Posterior cingulate gyrus (tissue), 11 donors: ENCODE measurements at places on chromosomes 7 and 10.

- peak; percentile 94 for DNase-seq
Measured at GRCh38 chr7:74658178-74659004, 873 bp downstream of the GTF2I start.

GRCh38 chr10:44574596-44575480 is 189.9 kb upstream of the CXCL12 start:
- no peak for DNase-seq

- DNase-seq: no peak
Measured at GRCh38 chr7:29039821-29040578, 81.9 kb upstream of the TRIL start.

GRCh38 chr7:158053183-158053915 is 534.3 kb downstream of the PTPRN2 start:
- no peak for DNase-seq

DNA sequence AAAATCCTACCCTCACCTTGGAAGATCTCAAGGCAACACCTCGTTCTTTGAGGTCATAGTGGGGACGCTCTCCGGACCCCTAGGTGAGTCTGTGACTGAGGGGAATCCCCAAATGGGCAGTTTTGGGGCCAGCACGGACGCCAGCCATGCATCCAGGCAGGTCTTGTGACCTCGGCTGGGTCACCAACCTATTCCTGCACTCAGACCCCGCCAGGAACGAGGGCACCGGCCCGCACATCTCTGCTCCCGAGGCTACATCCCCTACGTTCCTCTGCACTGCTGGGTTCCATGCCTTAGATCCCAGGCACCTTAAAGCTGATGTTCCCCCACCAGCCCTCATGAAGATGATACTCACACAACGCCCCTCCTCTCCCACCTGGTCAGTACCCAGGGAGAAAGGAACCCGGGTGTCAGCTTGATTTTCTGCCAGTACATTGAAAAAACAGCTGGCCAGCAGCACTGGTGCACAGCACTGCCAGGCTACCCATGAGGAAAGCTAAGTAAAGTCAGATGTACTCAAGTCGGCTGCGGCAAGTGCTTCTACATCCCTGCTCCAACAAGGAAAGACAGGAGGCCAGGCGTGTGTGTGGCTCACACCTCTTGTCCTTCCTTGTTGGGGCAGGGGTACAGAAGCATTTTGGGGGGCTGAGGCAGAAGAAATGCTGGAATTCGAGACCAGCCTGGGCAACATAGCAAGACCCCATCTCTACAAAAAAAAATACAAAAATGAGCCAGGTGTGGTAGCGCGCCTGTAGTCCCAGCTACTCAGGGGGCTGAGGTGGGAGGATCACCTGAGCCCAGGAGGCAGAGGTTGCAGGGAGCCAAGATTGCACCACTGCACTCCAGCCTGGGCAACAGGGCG is 48.1 kb downstream of the DIP2C start:
- DNase-seq: peak; percentile 54

DNA sequence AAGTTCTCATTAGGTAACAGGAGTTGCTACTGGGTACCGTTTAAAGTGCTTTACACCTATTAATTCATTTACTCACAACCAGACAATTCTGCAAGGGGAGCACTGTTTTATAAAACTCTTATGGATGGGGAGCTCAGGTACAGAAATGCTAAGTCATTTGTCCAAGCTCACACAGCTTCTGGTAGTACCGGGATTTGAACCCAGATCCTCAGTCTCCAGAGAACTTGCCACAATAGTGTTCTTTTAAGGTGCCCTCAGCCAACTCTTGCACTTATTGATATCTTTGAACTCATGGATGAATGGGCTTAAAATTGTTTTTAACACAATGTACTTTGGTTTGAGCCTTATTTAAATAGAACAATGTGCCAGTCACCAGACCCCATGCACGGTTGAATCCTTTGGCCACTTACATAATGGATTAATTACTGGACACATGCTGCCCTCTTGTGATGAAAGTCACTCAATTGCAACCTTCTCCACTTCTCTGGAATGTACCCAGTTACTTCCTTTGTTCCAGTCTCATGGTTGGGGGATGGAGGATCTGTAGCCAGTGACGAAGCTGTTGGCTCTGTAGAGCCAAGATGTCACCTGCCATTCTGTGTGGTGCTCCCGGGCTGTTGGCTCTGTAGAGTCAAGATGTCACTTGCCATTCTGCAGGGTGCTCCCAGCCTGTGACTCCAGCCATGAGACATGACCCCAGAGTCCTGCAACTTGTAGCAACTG is 65.6 kb downstream of the NOD1 start:
- no peak for DNase-seq

GRCh38 chr7:44814919-44815318 is 18.4 kb downstream of the PPIA start:
- DNase-seq: no peak

GRCh38 chr10:43220657-43221418 is 46.0 kb downstream of the RASGEF1A start:
- peak; percentile 15 for DNase-seq

- DNase-seq: no peak
Measured at GRCh38 chr7:27647046-27647445, 15.6 kb downstream of the HIBADH start.

GRCh38 chr10:101354328-101355071 is 535 bp downstream of the BTRC start:
- peak; percentile 43 for DNase-seq

DNA sequence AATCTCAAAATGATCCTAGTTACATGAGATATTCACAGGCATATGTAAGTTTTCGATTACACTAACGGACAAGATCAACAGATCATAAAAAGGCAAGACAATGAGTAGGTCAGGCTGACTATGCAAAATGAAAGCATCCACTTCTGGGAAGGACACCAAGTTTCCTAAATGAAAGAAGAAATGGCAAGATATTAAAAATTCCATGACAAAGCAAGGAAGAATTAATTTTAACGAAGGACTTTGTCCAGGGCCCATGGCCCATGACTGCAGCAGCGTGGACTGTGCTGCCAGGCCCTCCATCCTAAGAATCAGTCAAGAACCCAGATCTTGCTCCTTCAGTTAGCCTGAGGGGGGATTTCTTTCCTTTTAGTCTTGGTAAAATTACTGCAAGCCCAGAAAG is 182.4 kb upstream of the FRMD4A start:
- DNase-seq: no peak

GRCh38 chr7:6106140-6106904 is 75.1 kb downstream of the ANKRD61 start:
- no peak for DNase-seq

DNA sequence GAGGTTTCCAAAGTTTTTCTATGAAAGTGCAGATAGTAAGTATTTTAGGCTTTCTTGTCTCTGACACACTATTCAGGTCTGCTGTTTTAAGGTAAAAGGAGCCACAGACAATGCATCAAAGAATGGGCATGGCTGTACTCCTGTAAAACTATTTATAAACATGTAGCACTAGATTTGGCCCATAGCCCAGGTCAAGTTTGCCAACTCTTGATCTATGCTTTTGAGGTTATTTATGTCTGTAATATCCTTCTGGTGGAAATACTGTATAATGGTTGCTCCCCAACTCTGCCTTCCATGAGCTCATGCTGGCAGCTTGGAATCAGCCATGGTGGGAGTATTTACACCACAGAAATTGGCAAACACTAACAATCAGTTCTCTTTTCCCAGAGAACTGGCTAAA is 244.6 kb downstream of the BUB3 start:
- no peak for DNase-seq

DNA sequence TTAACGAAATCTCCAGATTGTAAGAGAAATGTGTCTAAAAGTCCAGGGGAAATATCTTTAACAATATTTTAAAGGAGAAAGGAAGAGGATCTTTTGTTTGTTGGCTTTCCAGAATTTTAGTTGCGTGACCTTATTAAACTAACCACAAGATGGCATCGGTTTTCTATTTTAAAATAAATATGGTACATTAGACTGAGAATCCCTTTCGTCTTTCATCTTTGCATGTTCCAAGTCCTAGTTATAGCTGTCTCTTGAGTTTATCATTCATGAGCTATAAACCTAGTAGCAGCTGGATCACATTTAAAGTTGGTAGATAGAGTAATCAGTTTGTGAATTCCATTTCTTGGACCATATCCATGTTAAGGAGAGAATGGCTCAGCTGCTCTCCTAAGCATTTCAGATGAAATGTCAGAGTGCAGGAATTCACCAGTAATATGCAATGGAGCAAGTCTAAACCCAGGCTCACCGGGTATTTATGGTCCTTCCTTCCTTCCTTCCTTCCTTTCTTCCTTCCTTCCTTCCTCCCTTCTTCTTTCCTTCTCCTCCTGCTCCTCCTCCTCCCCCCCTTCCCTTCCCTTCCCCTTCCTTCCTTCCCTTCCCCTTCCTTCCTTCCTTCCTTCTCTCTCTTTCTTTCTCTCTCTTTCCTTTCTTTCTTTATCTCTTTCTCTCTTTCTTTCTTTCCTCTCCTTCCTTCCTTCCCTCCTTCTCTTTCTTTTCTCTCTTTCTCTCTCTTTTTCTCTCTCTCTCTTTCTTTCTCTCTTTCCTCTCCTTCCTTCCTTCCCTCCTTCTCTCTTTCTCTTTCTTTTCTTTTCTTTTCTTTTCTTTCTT is 57.8 kb upstream of the RAB18 start:
- no peak for DNase-seq

DNA sequence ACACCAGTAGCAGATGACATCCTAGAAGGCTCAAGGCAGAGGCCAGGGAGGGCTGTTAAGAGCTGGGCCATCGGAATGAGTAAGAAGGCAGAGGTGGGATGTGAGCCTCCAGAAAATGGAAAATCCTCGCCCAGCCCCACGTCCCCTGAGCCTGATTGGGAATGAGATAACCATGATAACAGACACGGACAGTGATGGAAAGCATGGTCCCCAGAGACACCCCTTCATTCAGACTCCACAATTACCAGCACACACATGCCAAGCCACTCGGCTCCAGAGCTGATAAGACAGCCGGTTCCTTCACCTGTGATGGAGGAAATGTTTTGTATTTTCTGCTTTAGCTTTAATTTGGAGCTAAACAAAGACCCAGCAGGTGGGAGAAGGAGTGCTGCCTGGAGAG is 106.0 kb downstream of the GRID1 start:
- no peak for DNase-seq

GRCh38 chr7:150954986-150955518 is 23.1 kb downstream of the KCNH2 start:
- DNase-seq: no peak

DNA sequence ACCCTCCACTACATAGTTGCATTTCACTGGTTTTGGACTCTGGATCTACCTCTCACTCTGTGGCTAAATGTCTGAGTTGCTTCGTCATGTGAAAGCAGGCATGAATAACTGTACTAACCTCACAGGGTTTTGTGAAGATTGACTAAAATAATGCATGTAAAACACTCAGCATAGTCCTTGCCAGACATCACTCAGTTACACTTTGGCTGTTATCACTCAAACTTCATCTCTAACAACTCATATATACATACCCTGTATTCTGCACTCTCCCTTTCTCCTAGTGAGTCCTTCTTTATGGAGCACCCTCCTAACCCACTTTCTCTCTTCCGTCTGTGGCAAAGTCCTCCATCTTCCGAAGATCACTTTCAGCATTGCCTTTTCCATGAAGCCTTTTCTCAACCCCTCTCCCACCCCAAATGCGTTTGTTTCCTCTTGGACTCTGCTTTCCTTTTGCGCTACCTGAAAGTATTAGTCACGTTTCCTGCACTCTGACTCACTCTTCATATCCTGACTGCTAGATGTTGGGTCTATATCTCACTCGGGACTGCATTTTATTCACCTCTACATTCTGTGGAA is 72.6 kb downstream of the OSBPL3 start:
- no peak for DNase-seq

DNA sequence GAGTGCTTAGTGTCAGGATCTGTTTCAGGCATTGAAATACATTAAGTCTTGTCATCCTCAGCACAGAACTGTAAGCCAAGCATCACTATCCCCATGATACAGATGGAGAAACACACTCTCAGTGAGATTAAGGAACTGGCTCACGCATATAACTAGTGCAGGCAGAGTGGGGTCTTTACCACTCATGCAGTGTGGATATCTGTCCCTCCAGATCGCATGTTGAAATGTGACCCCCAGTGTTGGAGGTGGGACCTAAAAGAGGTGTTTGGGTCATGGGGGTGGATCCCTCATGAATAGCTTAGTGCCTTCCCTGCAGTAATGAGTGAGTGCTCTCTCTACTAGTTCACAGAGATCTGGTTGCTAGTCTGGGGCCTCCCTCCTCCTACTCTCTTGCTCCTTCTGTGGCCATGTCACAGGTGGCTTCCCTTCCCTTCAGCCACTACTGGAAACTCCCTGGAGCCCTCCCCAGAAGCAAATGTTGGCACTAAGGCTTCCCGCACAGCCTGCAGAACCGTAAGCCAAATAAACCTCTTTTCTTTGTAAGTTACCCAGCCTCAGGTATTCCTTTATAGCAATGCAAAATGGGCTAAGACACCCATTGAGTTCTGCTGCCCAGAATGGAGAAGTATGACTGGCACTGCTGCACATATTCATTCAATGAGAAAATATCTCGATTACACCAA is 31.8 kb upstream of the MSMB start:
- DNase-seq: no peak

GRCh38 chr7:50166997-50167965 is 74.2 kb upstream of the ZPBP start:
- DNase-seq: no peak

DNA sequence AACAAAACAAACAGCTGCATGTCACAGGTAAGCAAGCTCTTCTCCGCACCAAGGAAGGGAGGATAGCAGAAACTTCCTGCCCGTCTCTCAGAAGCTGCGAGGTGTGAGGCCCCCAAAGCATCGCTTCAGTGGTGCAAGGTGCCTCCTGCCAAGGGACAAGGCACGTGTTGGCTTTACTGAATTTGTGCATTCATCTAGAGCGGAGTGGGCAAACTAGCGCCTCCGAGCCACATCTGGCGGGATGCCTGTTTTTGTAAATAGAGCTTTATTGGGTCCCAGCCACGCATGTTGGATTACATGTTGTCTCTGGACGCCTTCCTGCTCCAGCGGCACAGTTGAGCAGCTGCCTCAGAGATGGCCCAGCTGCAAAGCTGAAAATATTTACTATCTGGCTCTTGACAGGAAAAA is 27.7 kb downstream of the PHYH start:
- DNase-seq: peak; percentile 95

GRCh38 chr7:12093365-12093764 is 117.7 kb upstream of the TMEM106B start:
- no peak for DNase-seq

GRCh38 chr10:124722798-124723783 is 21.1 kb downstream of the FAM53B start:
- DNase-seq: no peak

GRCh38 chr10:31528831-31529230 is 209.8 kb downstream of the ZEB1 start:
- no peak for DNase-seq
